ENCODE measurements at places on chromosomes 2 and 18.

GRCh38 chr2:68110102-68110501, 47.3 kb upstream of the C1D start:
- no peak for DNase-seq

DNA sequence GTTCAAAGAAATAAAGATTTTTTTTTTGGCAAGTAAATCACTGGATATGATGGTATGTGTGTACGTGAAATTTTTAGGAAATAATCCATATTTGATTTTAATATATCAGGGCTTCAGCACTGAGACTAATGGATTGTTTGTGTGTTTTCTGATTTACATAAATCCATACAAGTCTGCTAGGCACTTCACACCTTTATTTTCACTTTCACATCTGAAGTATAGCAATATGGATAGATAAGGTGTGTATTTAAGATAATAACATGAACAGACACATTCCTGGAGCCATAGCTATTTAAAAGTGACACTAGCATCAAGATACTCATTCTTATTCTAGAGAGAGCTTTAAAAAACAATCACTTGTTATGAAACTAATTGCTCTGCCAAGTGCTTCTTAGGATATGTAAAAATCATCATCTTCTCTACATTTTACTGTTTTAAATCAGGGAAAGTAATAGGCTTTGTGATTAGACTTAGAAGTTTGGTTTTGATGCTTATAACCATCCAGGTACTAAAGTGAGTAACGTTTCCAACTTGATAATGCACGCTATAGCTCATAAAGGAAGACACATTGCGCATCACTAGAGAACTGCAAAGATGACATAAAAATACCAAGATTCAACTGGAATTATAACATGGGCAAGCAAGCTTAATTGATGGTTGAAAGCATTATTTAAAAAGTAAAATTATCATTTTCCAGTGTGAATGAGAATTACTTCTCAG, 208.9 kb downstream of the ZEB2 start:
- no peak for DNase-seq

DNA sequence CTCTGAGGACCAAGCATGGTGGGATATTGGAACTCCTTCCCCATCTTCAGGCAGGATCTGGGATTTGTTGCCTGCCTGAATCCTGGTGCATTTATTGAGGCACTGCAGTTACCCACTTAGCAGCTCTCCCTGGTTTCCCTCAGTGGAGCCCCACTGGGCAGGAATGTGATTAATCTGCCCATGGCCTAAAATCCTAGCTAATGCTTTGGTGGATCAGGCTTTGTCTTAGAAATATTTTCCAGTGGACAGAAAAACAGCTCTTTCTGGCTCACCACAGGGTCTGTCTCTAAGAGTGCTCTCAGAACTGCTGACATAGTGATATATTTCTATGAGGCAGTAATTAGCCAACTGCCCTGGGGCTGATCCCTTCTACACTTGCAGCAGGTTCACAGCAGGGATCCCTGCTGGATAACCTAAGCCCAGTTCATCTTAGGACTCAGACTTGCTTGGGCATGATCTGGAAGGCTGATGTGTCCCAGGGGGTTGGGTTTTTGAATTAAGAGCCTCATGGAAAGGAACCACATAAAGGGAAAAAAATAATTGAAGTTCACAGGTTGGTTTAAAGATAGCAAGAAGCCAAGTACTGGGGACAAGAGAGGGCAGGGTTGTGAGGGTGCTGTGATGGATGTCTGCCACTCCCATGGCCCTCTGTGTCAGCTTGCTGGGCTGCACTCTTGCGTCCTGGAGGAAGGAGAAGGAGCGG, 44.3 kb upstream of the ZDBF2 start:
- no peak for DNase-seq

DNA sequence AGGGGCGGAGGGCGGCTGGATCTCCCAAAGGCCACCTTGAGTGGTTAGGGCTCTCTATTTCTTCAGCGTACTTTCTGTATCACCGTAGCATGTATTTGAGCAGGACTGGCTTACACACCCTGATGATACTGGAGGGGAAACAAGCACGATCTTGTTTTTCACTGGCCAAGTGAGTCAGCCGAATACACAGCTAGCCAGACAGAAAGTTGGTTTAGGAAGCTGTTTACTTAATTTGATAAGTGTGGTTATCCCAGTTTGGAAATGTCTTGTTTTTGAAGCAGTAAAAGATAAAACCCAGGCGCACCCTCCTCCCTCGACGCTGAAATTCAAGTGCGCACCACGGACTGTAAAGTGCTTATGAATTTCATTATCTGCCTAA, 582 bp downstream of the RIOK3 start:
- DNase-seq, result no peak

DNA sequence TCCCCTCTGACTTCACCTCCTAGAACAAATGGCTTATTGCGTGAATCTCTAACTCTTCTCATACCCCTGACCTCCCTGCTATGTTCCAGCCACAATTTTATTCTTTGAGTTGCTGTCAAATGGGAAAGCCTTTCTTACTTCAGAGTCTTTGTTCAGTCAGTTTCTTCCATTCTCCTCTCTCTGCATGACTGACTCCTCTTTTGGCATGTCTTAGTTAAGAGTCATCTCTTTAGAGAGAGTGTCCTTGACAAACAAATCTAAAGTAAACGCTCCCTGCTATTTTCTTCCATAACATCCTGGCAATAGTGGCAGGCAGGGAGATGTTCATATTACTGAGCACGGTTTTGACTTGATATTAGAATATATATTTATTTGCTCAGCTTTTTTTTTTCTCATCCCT, 170.7 kb upstream of the ERBB4 start:
- no peak for DNase-seq

- DNase-seq, result no peak
Observed at GRCh38 chr2:238064376-238064775, 3.6 kb downstream of the SCLY start.

DNA sequence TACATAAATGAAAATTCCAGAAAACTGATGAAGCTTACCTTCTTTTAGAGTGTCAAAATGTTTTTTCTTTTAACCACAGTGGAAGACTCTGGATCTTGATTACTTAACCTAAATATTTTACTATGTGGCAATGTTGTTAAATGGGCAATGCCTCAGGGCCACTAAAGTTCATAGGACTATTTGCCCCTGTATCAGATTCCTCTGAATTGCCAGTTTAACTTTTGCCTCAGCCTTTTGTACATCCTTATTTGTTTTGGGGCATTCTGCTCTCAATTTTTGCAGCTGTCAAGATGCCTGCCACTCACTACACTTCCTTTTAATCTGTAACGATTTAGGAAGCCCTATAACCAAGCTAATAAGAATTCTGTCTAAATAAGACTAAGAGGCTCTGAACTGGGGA, 31.7 kb upstream of the SERTAD2 start:
- DNase-seq, result no peak

GRCh38 chr2:20366672-20367116, 16.1 kb upstream of the PUM2 start:
- DNase-seq, result no peak

GRCh38 chr18:35378574-35378896, 1.4 kb upstream of the ZNF396 start:
- no peak for DNase-seq

DNA sequence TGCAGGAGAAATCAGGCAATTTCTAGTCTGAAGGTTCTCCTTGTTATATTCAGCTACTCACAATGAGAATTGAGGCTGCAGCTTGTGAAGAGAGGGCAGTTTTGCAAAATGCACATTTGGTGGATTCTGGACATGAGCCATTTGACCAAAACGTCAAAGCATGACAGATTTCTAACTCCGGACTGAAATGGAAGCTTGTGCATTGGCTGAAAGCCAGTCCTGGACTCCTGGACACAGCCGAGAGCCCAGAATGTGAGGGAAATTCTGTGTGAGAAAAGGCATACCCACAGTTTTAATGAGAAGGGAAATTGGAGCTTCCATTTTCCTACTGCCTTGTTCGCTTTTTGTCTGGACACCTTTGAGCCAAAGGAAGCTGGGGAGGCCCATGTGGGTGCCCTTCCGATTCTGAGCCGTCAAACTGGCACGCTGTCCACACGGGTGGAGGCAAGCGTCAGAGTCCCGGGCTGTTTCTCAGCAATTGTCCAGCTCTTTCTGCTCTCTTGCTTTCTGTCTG, 23.7 kb upstream of the ROCK2 start:
- no peak for DNase-seq

GRCh38 chr2:99821572-99821971, 320.8 kb downstream of the AFF3 start:
- DNase-seq, result no peak

DNA sequence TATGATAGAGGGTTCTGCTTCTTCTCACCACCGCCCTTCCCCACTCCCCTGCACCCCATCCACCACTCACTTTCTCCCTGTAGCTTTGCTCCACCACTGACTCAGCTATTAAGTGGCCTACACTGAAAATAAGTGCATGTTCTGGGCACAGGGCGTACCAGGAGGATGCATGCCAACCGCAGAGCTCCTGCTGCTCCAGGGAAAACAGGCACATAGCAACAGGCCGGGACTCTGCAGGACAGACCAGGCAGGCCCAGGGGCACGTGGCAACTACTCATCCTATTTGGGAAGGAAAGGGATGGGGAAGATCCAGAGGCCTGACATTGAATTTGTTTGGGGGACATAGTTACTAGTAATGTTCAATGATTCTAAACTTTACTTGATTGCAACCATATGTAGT, 28.4 kb downstream of the ARL4C start:
- no peak for DNase-seq

DNA sequence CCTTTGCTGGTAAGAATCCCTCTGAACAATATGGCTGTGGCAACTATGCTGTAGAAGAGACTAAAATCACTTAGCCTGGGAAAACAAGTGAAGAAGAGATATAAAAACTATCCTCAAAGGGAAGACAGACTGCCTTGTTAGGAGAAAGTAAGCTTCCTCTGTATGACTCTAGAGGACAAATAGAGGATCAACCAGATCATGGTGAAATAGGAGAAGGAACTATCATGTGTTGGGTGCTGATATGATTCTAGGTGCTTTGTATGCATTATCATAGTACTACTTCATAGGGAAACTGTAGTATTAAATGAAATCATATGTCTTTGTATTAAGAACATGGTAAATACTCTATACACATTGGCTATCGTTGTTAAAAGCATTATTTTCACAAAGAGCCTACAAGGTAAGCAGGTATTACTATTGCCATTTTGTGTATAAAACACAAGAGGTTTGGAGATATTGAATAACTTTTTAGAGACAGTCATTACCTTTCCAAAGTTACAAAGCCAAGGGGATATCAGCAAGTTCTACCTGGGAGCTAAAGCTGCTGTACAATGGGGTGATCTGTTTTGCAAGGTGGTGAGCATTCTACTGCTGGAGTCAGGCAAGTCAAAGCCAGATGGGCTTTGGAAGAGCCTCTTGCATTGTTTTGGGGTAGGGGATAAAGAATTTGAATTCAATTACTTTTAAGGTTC, 402.6 kb downstream of the ALK start:
- DNase-seq, result no peak

GRCh38 chr2:26922405-26923188, 47.8 kb upstream of the MAPRE3 start:
- peak; percentile 31 for DNase-seq

DNA sequence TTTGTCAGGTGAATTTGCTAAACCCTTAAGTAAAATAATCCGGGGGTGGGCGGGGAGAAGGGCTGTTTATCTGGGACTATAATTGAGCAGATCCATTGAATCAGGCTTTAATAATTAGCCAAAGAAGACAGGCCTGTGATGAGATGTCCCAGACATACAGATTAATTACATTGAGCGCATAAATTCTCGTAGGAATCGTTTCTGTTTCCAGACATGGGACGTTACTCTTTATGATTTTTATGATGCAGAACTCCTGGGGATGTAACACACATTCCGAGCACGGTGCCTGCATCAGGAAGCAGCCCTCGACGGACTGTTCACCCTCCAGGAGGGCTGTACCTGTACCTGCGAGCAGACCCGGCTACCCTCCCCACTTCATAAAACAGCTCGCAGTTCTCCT, 88.9 kb downstream of the SMIM21 start:
- DNase-seq, result no peak
